Endodermal cell (in vitro differentiated cells): ENCODE measurements at places on chromosomes 3 and 15. TPM values are rescaled to one million over a fixed set of nuclear protein-coding genes. Genes with fewer than 3 reads are reported as not detected.

GRCh38 chr3:62636235-62636826 is 238.9 kb downstream of the CADPS start:
- no peak for DNase-seq

Gene GRM2
- total RNA-seq, result 5.4 and 7.4 TPM in 2 replicates

Gene STRIT1
- total RNA-seq, result not detected in 2 replicates

DNA sequence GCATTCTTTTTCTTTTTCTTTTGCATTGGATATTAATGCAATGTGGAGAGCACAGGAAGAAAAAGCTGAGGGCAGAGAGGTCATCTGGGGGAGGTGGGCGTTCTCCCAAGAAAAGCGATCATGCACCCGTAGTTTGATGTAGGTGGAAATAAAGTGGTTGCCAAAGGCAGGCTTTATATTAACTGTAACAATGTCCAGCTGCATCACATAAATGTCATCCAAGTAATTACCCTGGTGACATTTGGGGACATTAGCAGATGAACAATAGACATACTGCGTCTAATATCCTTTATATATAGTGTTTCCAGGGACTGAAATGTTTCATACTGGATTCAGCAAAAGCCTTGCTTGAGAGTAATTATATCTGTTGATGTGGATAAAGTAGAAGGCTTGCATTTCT is 135.5 kb downstream of the CNTN6 start:
- no peak for DNase-seq

Gene SUCNR1
- not detected in 2 replicates for total RNA-seq

Gene LRRC31
- not detected in 2 replicates for total RNA-seq

DNA sequence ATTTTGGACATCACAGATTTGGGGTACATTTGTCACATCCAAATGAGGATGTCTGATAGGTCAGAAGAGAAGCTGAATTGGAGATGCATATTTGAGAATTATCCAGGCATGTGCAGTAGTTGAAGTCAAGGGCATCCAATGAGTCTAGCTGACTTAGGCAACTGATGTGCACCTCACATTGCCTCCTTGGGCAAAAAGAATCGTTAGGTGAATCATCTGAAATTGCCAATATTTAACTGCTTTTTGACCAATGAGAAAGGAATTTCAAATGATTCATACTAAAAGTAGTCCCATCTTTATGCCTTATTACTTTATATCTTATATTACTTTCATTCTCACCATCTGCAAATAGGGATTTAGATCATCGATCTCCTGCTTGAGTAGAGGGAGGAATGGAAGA is 117.7 kb downstream of the CD47 start:
- no peak for DNase-seq

Gene POLQ
- total RNA-seq, result 6.5 to 18.7 TPM (median 18.6 TPM) in 3 replicates

DNA sequence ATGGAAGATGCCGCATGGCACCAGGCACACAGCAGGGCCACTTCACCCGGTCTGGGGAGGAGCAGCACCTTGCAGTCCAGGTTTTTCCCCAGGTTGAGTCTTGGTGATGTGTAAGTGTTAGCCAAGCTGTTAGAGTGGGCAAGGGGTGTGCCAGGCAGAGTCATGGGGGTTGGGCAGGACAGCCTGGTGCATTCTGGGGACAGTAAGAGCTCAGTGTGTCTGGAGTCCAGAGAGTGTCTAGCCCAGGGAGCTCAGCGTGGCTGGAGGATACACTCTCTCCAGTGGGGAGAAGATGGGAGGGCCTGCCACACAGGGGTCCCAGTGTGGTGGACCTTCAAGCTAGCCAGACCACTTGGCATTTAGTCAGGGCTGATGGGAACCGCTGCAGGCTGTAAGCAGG is 87.4 kb downstream of the AAGAB start:
- no peak for DNase-seq

DNA sequence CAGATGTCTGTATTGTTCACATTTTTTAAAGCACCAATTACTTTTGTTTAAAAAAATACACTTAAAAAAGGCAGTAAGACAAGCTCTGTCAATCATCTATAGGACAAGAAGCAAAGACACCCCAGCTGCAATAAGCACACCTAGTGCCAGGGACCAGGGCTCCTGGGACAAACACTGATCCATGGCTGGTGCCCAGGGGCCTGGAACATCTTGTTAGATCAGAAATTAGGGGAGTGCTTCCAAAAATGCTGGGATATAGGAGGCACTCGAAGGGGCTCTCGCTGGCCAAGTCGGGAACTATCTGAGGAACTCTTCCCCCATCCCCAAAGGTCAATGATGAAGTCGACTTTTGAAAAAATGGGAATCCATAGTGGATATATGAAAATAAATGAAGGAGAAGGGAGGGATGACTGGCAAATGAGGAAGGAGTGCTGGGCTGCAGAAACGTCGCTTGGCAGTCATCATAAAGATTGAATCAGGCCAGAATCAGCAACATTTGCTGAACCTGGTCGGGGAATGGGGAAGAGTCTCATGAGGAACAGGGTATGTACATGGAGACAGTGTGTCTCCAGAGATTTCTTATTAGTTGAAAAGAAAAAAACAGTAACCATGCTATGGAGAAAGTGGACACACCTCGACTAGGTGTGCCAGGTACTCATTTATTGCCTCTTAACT is 28.5 kb downstream of the TSPAN3 start:
- no peak for DNase-seq

DNA sequence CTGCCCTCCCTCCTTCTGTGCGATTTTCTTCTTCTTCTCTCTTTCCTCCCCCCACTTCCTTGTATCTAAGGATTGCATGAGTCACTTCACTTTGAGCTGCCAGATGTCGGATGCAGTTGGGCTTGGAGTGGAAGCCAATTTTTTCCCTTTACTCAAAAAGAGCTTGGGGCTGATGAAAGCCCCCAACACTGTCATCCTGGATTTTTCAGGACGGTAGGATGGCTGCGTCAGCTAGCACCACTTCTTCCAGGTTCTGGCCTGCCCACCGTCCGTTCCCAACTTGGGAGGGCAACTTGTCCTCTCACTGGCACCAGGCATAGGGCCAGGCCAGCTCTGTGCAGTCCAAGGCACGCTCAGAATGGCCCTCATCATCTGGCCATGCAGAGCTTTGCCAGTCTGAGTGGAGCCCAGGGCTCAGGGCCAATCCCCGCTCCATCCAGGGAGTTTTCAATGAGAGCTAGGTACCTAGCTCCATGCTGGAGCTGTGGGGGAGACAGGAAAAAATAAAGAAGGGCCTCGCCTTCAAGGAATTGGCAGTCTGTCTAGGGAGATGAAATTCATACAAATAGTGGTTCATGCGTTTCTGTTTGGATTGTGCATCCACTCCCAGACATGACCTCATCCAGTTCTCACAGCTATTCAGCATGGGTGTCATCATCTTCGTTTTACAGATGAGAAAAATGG is 47.7 kb upstream of the INSYN1 start:
- no peak for DNase-seq

Gene ZBTB47
- total RNA-seq, result 3.5 to 8.1 TPM (median 7.2 TPM) in 3 replicates

- no peak for DNase-seq
These were observed 49.7 kb upstream of the GPD1L start for GRCh38 chr3:32056559-32057290.

Gene DYNC1LI1
- total RNA-seq, result 40.0 to 46.3 TPM (median 41.6 TPM) in 3 replicates

DNA sequence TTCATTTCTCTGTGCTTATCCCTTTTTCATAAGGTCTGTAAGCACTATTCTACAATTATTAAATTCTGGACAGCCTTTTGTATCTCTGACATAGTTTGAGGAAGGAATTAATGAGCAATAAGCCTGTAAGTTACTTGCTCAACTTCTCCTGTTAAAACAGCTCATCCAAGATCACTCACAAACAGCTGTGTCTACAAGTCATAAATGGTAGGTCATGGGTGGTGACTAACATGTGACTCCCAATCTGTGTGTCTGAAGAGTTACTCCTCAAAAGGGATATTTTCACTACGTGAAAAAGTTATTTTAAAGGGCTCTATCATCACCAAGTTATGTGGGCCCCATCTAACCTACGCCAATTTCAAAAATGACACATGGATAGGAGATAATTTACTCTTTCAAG is 145.2 kb upstream of the CBLB start:
- DNase-seq, result no peak

DNA sequence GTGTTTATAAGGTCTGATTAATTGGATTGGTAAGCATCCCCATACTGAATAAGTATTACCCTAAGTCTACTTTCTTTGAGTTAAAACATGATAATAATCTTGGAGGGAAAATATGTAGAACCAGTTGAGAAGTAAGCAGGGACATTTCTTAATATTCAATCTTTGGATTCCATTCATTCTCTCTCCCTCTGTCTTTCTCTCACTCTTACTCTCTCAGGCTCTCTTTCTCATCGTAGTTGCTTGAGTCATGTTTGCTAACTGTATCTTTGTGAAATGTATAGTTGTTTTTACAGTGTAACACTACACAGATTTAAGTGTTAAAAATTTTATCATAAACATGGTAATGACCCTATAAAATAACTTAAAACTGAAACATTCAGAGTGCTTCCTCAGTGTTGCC is 163.8 kb downstream of the RSRC1 start:
- DNase-seq, result no peak

GRCh38 chr15:86433983-86434382 is 354.3 kb downstream of the AGBL1 start:
- DNase-seq, result no peak

- peak; percentile 82 for DNase-seq
These were observed 34.5 kb downstream of the POMGNT2 start for GRCh38 chr3:43071313-43071893.

Gene ALAS1
- total RNA-seq, result 31.0 to 52.2 TPM (median 50.1 TPM) in 3 replicates

- DNase-seq, result peak; percentile 100
These were observed 34.5 kb downstream of the IL17RD start for GRCh38 chr3:57130571-57131209.

GRCh38 chr3:62131620-62132019 is 241.7 kb downstream of the FEZF2 start:
- no peak for DNase-seq

DNA sequence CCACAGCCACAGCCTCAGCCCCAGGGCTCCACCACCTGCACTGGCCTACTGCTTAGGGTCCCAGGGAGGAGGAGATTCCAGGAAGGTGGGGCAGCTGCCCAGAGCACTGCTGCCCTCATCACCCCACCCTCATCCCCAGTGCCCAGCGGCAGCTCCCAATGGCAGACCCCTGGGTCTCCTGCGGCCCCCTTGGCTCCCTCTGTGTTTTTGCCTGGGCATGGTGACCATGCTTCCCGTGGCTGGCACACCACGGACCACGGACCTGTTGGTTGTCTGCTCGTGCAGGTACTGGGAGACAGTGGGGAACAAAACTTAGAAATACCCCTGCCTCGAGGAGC is 2.7 kb downstream of the CHST13 start:
- DNase-seq, result no peak

Gene GNAT1
- 1.2 TPM in 1 of 2 replicates, not detected in the other for total RNA-seq

Gene CADM2
- total RNA-seq, result 28.1 to 31.1 TPM (median 29.8 TPM) in 3 replicates

DNA sequence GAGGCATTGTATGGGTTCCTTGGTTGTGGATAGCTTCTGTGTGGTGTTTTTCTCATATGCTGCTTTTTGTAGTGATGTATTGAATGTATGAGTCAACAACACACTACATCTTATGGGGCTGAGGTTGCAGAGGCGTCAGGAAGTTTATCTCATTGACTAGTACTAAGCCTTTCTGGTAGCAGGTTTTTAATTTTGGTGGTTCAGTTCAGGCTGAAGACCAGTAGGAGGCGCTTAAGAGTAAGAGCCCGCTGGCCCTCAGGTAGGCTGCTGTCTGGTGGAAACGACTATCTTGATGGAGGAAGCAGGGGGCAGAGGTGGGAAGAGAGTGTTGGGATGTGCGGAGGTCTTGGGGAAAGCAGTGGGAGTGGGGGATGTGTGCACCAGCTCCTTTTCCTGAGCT is 62.4 kb downstream of the RTP4 start:
- peak; percentile 56 for DNase-seq

GRCh38 chr3:60931452-60931851 is 319.8 kb downstream of the FHIT start:
- DNase-seq, result no peak

DNA sequence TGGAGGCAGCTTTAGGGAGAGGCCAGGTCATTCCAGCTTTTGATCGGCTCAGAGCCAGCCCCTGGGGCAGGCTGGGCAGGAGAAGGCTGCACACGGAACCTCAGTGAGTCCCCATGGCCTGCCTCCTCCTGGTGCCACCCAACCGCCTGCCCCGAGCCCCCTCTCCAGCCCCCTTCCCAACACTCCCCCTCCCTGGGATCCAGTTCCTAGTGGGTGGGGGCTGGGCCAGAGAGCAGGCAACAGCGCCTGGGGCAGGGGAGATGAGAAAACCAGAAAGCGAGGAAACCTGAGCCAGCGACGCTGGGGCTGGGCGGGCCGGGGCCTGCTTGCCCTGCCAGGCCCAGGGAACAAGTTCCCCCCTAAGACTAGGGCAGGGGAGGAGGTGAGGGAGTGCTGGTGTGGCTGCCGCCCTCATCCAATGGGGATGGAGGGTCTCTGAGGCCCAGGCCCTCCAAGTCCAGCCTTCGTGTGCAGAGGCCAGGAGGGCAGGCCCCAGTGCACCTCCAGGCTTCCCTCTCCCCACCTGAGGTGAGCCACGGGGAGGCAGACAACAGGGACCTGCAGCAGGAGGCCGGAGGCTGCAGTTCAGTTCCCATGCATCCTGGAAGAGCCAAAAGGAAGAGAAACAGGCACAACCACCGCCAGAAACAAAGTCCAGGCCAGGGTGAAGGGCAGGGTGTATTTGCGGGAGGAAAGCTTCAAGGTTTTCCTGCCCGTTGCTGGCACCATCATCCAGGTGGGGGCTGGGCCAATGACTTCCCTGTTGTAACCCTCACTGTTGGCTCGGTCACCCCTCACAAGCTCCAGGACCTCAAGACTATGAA is 4.0 kb upstream of the SEMA3F start:
- peak; percentile 76 for DNase-seq

GRCh38 chr3:31403197-31403596 is 129.5 kb upstream of the STT3B start:
- no peak for DNase-seq

Gene DOCK3
- total RNA-seq, result 6.9 to 8.0 TPM (median 7.7 TPM) in 3 replicates

GRCh38 chr15:36951731-36952247 is 148.6 kb downstream of the MEIS2 start:
- DNase-seq, result no peak

DNA sequence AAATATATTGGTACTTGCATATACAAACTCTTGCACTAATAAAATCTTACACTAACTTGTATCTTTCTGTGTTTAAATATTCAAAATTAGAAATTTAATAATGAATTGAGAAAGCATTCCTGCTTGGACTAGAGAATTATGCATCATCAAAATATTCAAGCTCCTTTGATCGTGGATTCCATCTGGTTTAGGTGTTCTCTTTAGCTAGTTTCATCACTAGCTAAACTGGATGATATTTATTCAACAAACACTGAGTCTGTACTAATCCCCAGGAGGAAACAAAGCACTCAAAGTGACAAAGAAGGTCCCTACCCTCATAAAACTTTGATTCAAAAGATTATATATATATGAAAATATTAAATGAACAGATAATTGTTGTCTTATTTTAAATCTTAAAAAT is 1360.9 kb upstream of the ALCAM start:
- DNase-seq, result no peak

Gene PLCB2
- 4.4 and 7.7 TPM in 2 replicates for total RNA-seq

DNA sequence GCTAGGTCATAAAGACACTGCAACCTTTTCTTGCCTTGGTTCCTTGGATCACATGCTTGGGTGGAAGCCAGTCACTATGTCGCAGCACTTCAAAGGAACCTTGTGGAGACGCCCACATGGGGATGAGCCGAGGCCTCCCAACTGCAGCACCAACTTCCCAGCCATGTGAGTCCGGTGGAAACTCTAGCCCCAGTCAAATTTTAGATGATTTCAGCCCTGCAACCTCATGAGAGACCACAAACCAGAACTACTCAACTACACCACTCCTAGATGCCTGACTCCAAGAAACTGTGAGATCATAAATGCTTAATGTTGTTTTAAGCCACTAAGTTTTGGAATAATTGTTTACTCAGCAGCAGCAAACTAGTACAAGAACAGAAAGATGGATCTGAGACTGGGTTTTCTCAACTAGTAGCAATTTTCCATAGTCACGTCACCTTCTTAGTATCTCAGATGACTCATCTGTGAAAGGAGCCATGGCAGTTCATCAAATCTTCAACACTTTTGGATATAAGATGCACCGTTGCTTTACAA is 86.5 kb downstream of the MB21D2 start:
- DNase-seq, result no peak

Gene GOLGA6L4
- 4.3 and 4.5 TPM in 2 replicates for total RNA-seq

Gene IL16
- total RNA-seq, result 0.13 to 0.19 TPM in 2 of 3 replicates, not detected in the other
